CD4-positive, alpha-beta T cell treated with Interleukin-4 for 1 hour (primary cell): ENCODE measurements at places on chromosomes 5 and 9.

DNA sequence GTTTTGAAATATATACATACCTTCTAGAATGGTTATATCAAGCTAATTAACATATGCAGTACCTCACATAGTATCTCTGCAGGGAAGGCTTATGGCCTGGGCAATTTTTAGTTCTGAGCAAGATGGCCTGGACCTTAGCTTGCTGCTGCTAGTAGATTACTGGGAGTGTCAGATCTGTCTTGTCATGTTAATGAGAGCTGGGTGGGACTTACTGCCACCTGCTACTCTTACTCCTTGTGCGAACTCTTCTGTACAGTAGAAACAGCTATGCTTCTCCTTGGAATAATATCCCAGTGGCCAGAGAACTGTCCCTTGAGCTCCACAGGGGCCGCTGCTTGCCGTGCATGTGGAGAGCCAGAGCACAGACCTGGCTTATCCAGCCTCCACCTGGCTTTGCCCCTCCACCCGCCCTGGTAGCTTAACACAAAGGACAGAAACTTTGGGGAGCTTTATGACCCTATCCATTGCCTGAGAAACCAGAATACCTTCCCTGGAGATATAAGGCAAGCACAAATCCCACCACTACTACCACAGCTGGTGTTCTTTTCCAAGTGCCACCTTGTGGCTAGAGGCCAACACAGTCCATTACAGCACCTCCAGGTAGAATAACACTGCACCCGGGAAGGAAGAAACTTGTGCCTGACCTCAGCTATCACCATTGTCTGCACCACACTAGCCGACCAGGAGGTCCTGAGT lies 74.4 kb upstream of the RUSC2 start:
- no peak for DNase-seq

GRCh38 chr5:114362197-114362976 lies 517 bp downstream of the KCNN2 start:
- DNase-seq = no peak

DNA sequence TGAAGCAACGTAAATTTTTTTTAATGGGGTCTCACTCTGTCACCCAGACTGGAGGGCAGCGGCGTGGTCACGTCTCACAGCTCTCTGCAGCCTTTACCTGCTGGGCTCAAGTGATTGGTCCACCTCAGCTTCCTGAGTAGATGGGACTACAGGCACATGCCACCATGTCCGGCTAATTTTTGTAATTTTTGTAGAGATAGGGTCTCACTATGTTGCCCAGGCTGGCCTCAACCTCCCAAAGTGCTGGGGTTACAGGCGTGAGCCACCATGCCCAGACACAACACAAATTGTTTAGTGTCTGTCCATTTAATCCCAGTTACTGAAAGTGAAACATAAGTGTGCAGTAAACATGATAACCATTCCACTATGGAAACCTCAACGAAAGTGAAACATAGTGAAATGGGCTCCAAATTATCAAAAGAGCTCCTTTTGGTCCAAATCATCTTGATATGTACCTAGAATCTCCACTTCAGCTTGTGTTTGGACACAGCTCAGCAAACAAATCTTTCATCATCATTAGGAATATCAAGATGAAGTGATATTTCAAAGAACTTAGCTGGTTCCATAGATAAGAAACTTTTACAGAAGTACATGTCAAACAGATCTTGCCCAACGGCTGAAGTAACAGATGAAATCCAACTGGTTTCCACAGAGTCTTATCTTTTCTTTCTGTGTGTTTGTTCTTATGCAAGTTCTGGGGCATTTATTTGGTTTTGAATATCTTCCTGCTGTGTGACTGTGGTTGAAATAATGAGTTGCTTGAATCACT lies 41.2 kb upstream of the PLPP1 start:
- no peak for DNase-seq

DNA sequence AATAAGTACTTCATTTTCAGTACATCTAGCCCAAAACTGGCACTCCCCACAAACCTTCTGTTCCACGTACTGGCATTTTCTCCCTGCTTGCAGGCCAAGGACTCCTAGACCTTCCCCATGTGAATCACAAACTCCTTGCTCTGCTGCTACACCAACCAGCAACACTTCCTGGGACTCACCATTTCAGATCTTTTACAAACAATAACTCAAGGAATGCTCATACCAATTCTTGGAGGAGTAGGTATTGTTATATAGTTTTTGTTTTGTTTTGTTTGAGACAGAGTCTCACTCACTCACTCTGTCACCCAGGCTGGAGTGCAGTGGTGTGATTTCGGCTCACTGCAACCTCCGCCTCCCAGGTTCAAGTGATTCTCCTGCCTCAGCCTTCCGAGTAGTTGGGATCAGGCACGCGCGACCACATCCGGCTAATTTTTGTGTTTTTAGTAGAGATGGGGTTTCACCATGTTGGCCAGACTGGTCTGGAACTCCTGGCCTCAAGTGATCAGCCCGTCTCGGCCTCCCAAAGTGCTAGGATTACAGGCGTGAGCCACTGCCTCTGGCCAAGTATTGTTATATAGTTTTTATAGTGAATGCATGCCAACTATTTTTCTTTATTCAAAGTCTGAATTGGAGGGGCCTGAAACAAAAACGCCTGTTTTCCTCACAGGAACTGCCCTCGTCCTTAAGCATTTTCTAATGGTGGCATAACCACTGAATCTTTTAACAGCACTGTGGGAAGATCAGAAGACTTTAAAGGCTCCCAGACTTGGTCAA lies 210.8 kb downstream of the TSSK1B start:
- DNase-seq = no peak

DNA sequence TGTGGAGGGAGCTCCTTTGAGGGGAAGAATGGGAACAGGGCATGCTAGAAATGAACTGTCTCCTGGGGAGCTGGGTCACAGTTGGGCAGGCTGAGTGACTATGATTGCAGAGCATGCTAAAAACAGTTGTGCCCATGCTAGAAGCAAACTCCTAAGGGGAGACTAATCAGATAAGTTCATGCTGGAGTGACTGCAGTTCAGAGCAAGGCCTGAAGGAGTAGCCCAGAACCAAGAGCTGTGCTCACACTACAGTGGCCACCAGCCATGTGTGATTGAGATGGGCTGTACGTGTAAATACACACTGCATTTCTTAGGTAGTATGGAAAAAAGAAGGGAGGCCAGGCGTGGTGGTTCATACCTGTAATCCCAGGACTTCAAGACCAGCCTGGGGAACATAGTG lies 10.3 kb upstream of the AK1 start:
- no peak for DNase-seq

DNA sequence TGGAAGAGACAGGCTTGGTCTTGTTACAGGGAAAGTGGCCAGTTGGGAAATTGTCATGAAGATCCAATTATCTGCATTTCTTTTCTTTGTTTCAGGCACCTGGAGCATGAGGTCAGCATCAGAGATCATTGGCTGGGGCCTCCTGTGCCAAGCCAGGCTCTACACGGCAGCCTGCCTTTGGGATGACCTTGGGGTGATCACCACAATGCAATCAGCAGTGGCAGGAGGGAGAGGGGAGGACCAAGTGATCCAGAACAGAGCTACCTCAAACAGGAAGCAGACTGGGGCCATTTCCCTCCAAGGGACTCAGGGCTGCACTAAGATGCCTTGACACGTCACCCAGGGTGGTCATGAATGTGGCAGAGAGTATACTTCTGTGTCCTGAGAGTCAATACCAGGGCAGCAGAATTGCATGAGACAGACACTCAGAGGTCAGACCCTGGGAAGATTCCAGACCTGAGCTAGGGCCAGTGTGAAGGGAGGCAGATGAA lies 8.9 kb downstream of the SMIM23 start:
- no peak for DNase-seq

DNA sequence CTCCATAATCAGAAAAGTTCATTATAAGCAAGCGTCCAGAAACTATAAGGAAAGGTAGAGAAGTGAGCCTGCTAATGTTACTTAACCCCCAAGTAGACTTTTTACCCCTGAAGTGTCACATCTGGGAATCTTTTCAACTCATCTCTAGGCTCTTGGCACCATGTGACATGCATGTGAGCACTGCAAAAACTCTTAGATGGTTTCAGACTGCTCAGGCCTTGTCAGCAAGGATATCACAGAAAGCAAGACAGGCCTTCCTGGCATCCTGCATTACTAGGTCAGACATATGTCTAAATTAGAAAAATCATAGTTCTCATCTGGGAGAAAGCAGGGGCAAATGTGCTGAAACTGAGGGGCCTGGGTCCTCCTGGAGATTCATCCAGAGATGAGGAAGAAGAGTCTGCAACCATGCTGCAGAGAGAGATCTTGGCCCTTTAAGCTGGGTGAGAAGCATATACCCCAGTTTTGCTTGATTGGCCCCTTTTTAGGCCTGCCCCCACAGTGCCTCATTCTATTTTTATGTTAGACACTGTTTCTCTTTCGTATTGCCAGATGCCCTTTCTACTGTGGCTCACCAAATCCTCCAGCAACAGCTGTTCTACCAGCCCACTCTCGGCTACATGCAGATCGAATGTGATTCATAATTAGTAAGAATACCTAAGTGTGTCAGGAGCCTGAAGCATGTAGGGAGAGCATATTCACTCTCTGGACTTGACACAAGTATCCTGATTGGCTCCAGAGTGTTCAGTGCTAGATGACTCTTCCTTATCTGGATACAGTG lies 19.0 kb downstream of the TMEM8B start:
- no peak for DNase-seq

DNA sequence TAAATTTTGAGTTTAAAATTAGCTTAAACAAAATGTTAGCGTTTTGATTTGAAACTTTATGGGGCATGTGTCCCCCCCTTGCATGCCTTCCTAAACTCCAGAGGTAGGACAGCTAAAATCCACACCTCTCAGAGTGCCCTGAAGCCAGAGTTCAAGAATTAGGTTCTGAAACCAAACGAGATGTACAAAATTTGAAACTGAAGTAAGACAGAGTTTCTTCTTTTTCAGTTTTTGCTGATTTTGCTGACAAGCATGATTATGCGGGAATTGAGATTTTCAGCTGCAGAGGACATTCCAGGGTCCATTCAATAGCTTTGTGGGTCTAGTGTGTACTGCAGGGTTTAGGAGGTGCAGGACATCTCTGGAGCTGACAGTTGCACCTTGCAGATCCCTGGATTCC lies 17.1 kb upstream of the LOX start:
- DNase-seq = no peak

DNA sequence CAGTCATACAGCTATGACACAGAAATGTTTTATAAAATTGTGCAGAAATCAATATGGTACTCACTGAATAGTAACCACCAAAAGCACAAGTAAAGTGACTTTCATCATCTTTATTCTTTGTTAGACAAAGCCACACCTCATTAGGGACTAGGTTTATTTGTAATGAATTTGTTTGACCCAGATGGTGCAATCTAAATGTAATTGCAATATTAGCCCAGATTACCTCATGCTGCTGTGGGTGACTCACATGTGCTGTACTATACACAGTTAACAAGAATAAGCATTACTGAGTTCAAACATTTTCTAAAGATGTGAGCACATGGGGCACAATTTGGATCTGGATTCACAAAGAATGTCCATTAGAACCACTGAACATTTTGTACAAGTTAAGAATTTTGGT lies 759.3 kb upstream of the TYRP1 start:
- DNase-seq = no peak

- DNase-seq = no peak
Measured at GRCh38 chr5:170046241-170046640, 59.5 kb upstream of the FOXI1 start.

- no peak for DNase-seq
Measured at GRCh38 chr5:113682497-113683136, 169.1 kb downstream of the YTHDC2 start.

- DNase-seq = no peak
Measured at GRCh38 chr5:142678529-142678928, 7.4 kb downstream of the FGF1 start.

GRCh38 chr9:79615038-79615437 lies 43.3 kb downstream of the TLE4 start:
- no peak for DNase-seq

GRCh38 chr5:150214289-150214688 lies 24.4 kb downstream of the SLC6A7 start:
- DNase-seq = no peak

DNA sequence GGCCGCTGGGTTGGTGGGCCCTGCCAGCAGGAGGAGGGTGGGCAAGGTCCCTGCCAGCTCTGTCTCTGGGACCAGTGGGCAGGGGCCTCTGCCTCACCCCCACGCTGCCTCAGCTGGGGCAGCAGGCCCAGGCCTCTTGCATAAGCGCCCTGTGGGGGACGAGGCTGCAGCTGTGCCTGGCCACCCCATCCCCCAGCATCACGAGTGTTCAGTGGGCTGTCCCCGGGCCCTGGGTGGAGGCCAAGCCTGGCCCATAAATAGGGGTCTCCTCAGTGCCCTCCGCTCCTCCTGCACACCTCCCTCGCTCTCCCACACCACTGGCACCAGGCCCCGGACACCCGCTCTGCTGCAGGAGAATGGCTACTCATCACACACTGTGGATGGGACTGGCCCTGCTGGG lies at the start of gene PTGDS:
Gene PTGDS, plus strand, starts transcription at position 282 of the 400 bp plus-strand sequence. Its CDS starts 75 bp downstream, at position 357.
- DNase-seq = no peak

GRCh38 chr9:138028596-138028995 lies 151.0 kb downstream of the CACNA1B start:
- no peak for DNase-seq

DNA sequence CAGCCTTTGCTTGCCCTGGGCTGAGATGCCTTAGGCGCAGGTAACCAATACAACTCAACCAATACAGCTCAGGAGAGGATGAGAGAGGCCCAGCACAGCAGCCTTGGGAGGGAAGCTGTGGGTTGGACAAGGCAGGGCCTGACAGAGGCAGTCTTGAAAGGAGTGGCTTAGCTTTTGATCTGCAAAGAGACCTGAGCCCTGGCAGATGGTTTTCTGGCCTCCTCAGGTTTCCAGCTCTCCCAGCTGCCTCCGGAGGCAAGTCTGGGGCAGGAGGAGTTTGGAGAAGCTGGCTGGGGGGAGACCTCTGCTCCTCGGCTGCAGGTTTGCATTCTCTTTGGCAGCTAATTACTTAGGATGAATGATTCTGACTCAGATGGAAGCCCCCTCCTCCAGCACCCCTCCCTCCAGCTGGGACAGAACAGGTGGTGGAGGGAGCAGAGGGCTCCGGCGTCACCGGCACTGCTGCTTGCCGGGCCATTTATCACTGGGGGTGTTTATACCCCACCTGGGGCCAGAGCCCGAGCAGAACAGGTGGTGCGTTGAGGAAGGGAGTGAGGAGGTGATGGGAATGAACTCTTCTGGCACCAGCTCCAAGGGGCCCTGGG lies 50.8 kb downstream of the TSPAN17 start:
- DNase-seq = no peak
